Muscle of back (tissue), 13 donors: ENCODE measurements at places on chromosomes 2 and 18. TPM values are rescaled to one million over a fixed set of nuclear protein-coding genes. Genes with fewer than 3 reads are reported as not detected.
A peak's percentile ranks its signal among the peaks of the same experiment; 100 is the strongest.

RNF125 gene
- 15.9 TPM for polyA plus RNA-seq

SP100 gene
- 26.2 TPM for polyA plus RNA-seq

SLC66A2 gene
- polyA plus RNA-seq, result 23.9 TPM

ATP5F1A gene
- 536 TPM for polyA plus RNA-seq

CCDC74B gene
- 0.59 TPM for polyA plus RNA-seq

DPP4 gene
- polyA plus RNA-seq, result 13.1 TPM

- DNase-seq, result no peak
Observed at GRCh38 chr2:100641125-100641435, 78.3 kb downstream of the PDCL3 start.

- DNase-seq, result no peak
Observed at GRCh38 chr2:136490100-136490499, 275.2 kb upstream of the THSD7B start.

GRCh38 chr2:231780123-231780908 lies 766 bp downstream of the PDE6D start:
- DNase-seq, result peak; percentile 10

- no peak for DNase-seq
Observed at GRCh38 chr18:41643427-41643826, 311.6 kb upstream of the PIK3C3 start.

- peak; percentile 5 for DNase-seq
Observed at GRCh38 chr2:130963849-130964793, 127.4 kb downstream of the ARHGEF4 start.

- DNase-seq, result peak; percentile 77
Observed at GRCh38 chr2:64404743-64405142, 49.2 kb upstream of the LGALSL start.

GRCh38 chr2:126664639-126665038 lies 8.7 kb downstream of the GYPC start:
- DNase-seq, result no peak
